Lower lobe of right lung (tissue), 2 donors: ENCODE measurements at places on chromosomes 7 and 10. TPM values are rescaled to one million over a fixed set of nuclear protein-coding genes. Genes with fewer than 3 reads are reported as not detected.

The SVOPL gene
- 0.74 TPM for total RNA-seq

The UBE3C gene
- 55.7 TPM for total RNA-seq

The TLX1 gene
- total RNA-seq: not detected

The LRRTM3 gene
- not detected for total RNA-seq

- DNase-seq: no peak
Observed at GRCh38 chr7:117605712-117606111, 125.9 kb downstream of the CFTR start.

- DNase-seq: no peak
Observed at GRCh38 chr10:93208717-93209464, 135.2 kb downstream of the CYP26A1 start.

DNA sequence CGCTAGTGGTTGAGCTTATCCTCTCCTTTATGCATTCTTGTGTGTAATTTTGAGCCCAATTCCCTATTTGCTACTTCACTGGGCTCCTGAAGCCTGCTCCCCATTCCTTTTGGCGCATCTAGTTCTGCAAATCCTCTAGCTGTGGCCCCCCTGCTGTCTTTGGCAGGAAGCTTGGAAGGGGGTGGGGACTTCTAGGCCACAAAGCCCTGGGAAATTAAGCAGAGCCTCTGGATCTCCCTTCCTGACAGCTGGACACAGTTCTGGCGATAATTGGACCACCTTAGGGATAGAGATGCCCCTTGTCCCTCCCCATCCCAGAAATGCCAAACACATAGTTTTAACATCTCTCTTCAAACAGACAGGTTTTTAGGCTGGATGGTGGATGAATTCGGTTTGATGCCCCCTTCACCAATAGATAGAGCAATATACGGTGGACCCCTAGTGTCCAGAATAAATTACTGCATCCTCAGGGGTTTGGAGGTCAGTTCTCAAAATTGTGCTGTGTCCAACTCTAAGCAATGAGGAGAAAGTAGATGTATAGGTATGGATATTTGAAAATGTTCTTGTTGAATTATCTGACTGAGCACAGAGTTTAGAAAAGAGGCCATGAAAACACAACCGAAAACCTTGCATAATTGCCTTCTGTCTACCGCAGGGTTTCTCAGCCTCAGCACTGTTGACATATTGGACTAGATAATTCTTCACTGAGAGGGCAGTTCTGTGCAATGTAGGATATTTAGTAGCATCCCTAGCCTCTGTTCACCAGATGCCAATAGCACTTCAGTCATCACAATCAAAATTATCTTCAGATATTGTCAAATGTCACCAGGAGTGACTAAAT is 75.5 kb downstream of the PAPSS2 start:
- DNase-seq: no peak

- DNase-seq: no peak
Observed at GRCh38 chr7:80671744-80672143, 33.3 kb downstream of the CD36 start.

- no peak for DNase-seq
Observed at GRCh38 chr7:120060875-120061274, 212.1 kb upstream of the KCND2 start.

- no peak for DNase-seq
Observed at GRCh38 chr7:26185131-26185843, 15.3 kb downstream of the HNRNPA2B1 start.

DNA sequence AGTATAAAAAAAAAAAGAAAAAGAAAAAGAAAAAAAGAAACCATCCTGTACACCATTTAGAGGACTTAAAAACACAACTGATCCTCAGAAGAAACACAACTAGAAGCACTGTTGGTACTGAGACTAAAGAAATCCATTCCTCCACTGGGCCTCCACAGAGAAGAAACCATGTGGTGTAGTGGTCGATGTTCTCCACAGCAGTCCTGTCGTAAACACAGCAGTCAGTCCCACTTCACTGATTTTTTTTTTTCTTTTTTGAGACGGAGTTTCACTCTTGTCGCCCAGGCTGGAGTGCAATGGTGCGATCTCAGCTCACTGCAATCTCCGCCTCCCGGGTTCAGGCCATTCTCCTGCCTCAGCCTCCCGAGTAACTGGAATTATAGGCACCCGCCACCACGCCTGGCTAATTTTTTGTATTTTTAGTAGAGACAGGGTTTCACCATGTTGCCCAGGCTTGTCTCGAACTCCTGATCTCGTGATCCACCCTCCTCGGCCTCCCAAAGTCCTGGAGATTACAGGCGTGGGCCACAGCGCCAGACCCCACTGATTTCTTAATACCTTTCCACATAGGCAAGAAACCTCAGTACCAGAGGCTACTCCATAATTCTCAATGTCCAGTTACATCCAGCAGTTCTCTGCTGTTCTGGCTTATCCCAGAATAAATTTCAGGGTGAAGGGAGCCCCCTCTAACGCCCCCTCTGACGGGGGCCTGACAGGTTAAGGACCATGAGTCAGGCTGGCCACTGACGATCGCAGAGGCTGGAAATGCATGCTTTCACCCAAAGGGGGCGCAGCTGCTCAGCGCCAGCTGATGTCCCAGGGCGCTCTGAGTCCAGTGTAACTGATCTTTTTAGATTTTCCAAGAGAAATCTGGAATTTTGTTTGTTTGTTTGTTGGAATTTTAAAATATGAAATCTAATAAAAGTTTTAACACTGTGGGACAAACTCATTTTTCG is 24.8 kb upstream of the FFAR4 start:
- DNase-seq: no peak

DNA sequence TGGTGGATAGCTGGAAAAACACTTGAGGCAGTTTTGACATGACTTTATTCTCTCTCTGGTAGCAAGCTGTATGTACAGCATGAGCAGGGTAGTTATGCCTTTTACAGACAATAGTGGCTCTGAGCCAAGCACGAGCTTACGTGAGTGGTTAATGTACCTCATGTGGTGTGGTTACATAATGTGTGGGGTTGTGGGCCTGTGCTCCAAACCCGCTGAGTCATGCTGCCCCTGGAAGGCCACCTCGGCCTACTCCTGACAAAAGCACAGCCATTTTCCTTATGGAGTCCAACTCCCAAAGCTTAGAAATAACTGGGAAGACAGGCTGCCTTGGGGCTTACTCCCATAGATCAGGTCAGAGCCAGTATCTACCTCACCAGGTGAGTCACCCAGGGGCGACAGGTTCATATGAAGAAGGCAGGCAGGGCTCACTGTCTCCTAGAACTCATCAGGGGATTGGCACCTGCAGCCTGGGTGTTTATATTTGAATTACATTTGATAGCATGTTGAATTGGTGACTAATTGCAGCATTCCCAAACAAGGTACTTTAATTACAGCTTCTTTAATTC is 404.5 kb downstream of the ADRA2A start:
- DNase-seq: no peak

- no peak for DNase-seq
Observed at GRCh38 chr7:116354546-116355423, 144.4 kb downstream of the TES start.

GRCh38 chr7:2386964-2387669 is 16.3 kb upstream of the CHST12 start:
- DNase-seq: no peak
